ENCODE measurements at places on chromosomes 2 and 18.

DNA sequence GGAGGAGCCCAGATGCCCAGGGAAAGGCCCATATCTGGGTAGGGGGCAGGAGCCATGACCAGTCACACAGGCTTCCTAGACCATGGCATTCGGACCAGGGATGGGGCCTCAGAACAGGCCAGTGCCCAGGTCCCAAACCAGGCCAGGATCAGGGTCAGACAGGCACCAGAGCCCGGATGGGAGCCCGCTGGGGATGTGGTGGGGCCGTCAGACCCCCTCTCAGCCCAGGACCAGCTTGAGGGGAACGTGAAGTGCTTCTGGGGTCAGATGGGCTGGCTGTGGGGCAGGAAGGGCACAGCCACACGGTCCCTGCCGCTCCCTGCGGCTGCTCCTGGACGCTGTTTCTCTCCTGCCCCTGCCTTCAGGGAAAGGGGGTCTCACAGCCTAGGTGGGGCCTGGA lies 39.1 kb downstream of the SNED1 start:
- no peak for ATAC-seq

DNA sequence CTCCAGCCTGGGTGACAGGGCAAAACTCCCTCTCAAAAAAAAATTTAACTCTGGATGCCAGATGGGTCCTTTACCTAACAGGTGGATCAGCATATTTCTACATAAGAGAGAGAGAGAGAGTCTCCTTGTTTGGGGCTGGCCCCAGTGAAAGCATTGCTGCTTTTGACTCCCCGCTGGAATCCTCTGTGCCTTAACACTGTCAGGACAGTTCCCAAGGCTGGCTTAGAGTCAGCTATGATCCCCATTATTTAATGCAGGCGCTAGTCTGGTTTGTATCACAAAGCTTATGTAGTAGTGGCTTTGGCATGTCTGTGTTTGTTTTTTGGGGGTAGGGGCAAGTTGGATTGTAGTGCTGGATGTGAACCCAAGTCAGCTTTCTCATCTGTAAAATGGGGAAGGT lies 9.4 kb downstream of the INPP4A start:
- no peak for ATAC-seq

DNA sequence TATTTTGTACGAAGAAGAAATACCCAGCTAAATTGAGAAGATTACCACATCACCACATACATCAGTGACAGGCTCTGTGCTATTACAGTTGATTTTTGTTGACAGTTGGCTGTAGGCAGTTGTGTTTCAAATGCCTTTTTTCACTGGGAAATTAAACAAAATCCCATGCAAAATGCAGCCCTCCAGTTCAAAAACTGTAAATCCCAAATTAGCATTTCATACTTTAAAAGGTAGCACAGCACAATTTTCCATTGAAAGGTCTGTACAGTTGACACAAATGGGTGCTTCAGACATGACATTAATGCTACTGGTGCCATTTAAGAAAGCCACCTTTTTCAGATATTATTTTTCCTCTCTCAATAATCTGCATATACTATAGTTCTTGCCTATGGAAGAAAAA lies 807.2 kb downstream of the BCL11A start:
- no peak for ATAC-seq

- ATAC-seq, result no peak
Observed at GRCh38 chr2:31429759-31430438, 15.4 kb upstream of the XDH start.

- ATAC-seq, result no peak
Observed at GRCh38 chr2:201419986-201420385, 31.3 kb downstream of the TRAK2 start.

All from gastroesophageal sphincter (tissue), 4 donors.